ENCODE measurements at places on chromosomes 2 and 18.

DNA sequence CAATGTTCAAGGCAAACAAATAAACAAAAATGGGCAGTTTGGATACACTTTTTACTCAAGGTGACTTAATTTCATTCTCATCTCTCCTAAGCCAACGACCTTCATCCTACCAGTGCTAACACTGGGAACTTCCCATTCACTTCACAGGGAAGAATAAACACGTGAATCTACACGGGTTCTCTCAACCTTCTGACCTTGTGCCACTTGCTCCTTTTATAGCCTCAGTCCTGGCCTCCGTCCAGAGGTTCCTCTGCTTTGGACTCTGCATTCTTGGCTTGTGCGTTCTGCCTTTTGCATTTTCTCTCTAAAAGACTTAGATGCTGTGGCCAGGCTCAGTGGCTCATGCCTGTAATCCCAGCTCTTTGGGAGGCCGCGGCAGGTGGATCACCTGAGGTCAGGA lies 13.8 kb downstream of the ZNF2 start:
- DNase-seq: no peak

- no peak for DNase-seq
Observed at GRCh38 chr2:58032764-58033080, 13.9 kb upstream of the VRK2 start.

- DNase-seq: no peak
Observed at GRCh38 chr2:191325651-191326365, 80.6 kb downstream of the MYO1B start.

- DNase-seq: no peak
Observed at GRCh38 chr18:52391810-52392559, 52.0 kb downstream of the DCC start.

- peak; percentile 67 for DNase-seq
Observed at GRCh38 chr2:54524226-54524991, 68.3 kb downstream of the SPTBN1 start.

GRCh38 chr2:241985986-241986329 lies 116.4 kb downstream of the RTP5 start:
- DNase-seq: no peak

- no peak for DNase-seq
Observed at GRCh38 chr2:148653437-148653836, 8.9 kb downstream of the EPC2 start.

- DNase-seq: no peak
Observed at GRCh38 chr2:8606649-8607550, 75.0 kb upstream of the ID2 start.

DNA sequence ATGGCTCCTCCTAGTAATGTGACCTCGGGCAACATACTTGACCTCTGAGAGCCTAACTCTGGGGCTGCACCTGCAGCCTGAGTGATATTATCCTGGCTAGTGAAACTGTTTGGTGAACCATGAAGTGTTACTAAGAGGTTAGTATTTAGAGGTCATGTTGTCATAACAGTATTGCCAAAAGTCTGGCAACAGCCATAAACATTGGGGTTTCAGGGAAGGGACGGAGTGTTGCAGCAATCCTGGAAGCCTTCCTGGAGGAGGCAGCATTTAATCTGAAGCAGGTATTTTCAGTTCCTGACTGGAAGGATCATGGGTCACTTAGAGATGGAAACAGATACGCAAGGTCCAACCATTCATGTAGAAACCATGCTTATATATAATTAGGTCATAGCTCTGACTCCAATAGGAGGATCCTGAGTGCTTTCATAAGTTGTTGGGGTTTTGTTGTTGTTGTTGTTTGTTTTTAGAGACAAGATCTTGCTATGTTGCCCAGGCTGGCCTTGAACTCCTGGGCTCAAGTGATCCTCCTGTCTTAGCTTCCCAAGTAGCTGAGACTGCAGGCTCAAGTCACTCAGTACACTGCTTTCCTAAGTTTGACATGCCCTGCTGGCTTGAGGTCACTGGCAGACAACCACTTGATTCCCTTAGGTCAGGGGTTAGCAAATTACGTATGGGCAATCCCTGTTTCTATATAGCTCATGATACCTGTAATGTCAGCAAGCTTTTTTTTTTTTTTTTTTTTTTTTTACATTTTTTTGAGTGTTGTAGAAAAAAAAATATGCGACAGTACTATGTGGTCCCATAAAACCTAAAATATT lies 21.5 kb downstream of the GPR39 start:
- no peak for DNase-seq

DNA sequence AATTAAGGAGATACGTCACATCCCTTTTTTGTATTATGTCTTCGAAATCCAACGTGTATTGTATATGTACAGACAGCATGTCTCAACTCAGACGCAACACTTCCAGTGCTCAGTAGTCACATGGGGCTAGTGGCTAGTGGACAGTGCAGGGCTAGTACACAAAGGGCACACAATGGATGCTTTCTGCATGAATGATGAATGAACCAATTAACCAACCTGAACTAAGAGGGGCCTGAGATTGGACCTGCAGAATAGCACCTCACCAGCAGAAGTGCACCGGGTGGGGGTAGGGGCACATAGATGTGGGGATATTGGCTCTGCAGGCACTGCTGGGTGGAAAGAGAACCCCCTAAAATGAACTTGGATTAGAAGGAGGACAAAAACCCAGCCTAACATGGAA lies 20.7 kb downstream of the ST8SIA5 start:
- no peak for DNase-seq

DNA sequence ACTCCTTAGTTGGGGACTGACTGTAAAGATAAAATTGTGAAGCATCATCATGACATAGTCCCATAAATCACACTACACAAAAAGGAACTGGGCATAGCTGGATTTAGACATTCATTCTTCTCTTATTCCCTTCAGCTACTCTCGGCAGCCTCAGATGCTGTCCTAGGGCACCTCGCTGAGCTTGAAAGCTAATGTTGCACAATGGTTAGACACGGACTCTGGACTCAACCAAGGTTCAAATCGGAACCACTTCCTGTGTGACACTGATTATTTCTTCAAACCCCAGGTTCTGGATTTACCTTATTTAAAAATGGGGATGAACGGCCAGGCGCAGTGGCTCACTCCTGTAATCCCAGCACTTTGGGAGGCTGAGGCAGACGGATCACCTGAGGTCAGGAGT lies 89.8 kb downstream of the CCBE1 start:
- no peak for DNase-seq

- peak; percentile 66 for DNase-seq
Observed at GRCh38 chr2:191950132-191950874, 103.4 kb upstream of the CAVIN2 start.

- no peak for DNase-seq
Observed at GRCh38 chr2:206936843-206937230, 2.5 kb upstream of the CPO start.

DNA sequence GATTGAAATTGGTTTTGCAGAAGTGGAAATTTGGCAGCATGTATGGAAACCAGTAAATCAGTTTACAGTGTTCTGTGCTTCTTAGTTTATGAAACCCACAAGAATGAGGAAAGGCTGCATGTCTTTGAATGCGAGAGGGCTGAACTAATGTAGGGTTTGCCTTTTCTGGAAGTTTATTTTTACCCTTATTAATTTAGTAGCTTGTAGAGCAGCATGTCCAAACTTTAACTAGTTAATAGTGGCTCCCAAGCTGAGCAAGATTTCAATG lies 50.4 kb downstream of the LDLRAD4 start:
- DNase-seq: no peak

DNA sequence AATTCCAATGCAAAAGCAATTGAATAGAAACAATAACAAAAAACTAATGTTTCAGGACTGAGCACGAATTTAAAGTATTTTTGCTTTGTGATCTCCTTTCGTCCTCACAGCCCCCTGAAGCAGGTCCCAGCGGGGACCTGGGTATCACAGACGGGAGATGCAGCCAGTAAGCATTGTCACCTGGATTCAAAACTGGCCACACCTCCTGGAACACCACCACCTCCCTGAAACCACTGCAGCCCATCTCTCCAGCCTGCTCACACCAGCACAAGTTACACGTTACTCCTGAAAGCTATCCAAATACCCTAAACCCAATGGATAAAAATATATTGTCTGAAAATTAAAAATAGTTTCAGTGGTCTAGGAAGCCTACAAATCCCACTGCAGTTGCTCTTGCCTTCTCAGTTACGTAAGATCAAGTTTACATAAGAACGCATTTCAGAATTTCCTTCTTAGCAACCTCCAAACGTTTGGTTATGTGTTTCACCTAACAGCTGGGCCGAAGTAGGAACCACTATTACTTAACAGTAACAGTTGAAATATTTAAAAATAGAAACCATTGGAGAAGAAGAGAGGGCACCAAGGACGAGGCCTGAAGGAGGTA lies 178.0 kb downstream of the HDAC4 start:
- peak; percentile 44 for DNase-seq

DNA sequence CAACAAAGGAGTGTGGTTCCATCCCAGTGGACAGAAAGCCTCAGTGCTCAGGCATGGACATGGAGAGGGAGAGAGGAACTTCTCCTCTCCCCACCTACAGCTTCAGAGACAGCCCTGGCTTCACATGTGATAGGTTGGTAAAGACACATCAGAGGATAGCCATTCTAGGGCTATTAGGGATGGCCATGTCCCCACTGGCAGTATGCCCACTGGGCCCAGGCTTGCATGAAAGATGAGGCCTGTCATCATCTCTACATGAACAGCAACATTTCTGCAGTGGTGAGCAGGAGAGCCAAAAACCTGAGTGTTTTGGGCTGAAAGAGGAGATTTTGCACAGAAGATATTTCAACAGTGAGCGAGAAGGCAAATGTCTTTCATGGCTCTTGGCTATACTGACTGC lies 517.2 kb downstream of the NR4A2 start:
- no peak for DNase-seq

DNA sequence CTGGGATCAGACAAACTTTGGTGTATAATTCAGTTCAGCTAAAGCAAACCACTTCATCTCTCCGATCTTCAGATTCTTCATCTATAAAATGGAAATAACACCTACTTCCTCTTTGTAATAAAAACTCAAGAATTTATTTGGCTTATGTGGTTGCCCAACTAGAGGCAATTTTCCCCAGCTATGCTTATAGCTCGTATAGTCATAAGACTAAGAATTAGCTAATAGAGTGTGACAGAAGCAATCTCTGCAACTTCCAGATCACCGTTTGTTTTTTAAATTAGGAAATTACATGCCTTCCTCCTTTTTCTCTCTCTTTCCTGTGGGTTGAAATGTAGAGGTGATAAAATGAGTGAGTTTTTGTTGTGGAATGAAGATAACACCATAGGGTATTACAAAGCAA lies 35.3 kb upstream of the KCNF1 start:
- no peak for DNase-seq

- no peak for DNase-seq
Observed at GRCh38 chr2:237298151-237299118, 115.5 kb downstream of the COL6A3 start.
